ENCODE measurements at places on chromosomes 16 and 17.

GRCh38 chr16:84929421-84930297 lies 81.7 kb downstream of the ZDHHC7 start:
- no peak for DNase-seq

DNA sequence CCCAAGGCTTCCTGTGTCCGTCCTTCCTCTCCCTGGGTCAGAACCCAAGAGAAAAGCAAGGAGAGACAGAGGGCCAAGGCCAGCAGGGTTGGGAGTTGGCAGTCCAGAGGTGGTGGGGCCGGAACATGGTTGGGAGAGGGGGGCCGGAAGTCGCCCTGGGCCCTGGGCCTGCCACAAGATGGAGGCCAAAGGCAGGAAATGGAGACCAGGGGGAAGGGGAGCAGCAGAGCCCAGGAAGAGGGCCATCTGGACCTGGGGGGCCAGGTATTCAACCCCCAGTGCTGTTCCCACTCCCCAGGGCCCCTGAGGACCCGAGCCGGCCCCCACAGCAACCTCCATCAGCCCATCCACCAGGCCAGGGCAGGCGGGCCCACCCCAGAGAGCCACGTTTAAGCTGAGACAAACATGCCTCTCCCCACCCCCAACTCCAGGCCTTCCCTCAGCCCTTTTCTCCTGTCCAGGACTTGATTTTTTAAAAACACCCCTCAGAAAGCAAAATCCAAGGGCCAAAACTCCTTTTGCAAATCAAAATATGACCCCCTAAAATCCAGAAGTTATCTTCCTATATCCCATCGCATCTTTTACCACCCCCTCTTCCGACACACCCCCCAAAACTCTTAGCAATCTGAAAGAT lies 4.4 kb upstream of the BCL6B start:
- DNase-seq = no peak

- DNase-seq = no peak
Observed at GRCh38 chr17:6815775-6816174, 15.8 kb downstream of the TEKT1 start.

GRCh38 chr16:73584157-73584556 lies 536.2 kb upstream of the ZFHX3 start:
- no peak for DNase-seq

DNA sequence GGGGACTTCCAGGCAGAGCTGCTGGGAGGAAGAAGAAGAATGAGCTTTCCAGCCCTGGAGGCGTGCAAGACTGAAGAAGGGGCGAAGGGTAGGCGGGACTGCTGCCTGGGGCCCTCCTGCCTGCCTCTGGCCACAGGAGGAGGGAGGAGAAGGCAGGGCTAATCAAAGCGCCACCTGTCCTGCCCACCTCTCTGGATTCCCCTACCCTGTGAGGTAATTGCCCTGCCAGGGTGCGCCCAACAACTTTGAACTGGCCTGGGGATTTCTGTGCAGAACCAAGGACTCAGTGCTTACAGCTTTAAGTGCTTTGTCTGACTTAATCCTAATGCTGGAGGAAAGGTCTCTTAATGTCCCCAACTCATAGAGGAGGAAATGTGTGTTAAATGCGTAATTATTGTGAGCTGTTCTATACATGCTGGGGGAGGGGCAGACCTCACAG lies at the start of gene NOXO1:
TSS of gene NOXO1 (minus strand) at position 72 of the 439 bp plus-strand sequence. CDS start 290 bp downstream, outside the sequence.
- DNase-seq = no peak

GRCh38 chr17:74156878-74157277 lies 46.6 kb upstream of the RPL38 start:
- DNase-seq = no peak

GRCh38 chr16:75239542-75240122 lies 11.8 kb downstream of the BCAR1 start:
- no peak for DNase-seq

DNA sequence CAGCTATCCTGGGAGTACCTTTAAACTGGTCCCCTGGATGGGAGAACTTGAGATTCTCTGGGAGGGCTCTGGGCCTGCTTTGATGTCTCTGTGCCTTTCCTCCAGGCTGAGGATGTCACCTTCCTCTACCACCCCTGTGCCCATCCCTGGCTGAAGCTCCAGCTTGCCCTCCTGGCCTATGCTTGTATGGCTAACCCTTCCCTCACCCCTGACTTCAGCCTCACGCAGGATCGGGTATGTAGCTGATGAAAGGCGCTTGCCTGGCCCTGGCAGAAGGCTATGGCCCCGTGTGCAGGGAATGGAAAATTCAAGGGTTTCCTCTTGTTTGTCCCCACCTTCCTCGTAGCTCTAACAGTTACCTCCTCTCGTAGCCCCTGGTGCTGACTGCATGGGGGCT lies 3.0 kb downstream of the TP53I13 start:
- DNase-seq = no peak

DNA sequence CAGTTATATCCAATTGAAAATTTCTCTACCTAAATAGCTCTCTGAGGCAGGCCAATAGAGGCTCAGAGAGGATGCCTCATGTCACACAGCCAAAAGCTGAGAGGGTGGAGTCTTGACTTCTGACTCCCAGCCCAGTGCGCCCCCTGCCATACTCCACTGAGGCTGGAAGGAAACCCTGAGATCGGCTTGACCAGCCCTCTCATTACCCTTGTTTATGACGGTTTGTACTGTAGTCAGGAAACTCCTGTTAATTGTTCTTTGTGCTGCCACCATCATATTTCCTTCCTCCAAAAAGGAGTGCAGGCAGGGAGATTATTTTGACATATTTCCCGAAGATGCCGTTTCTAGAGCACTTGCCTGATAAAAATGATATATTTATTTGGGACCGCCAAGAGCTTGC lies 107.9 kb downstream of the AIPL1 start:
- no peak for DNase-seq

DNA sequence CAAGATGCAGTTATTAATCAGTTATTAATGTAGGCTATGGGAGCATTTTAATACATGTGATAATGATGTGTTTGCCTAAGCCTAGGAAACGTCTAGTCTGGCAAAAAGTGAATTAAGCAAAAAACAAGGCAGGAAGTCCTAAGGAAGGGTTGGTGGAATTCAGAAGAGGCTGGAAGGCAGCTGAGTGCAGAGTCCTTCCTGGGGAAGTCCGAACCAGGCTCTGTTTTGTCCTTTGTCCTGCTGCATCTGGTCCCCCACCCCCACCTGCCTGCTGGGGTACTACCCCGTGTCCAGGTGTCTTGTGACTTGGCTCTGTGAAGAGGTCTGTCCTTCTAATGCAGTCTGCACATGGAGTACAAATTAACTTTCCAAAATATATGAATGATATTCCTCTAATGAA lies 1.5 kb upstream of the MYH10 start:
- DNase-seq = no peak

DNA sequence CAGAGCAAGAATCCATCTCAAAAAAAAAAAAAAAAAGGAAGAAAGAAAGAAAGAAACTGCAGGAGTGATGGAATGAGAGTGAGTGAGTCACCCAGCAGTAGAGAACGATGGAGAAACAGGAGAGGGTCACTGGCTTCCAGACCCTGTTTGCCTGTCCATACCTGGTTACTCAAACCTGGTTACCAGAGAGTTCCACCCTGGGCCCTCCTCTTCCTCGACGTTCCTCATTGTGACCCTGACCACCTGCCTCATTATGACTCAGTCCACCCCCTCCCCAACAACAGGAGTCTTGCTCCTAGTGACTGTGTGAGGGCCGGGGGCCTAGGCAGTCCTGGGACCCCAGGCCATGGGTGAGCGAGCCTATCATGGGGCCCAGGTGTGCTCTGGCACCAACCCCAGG lies at the start of gene SPEM3:
TSS of gene SPEM3 (plus strand) at position 301 of the 400 bp plus-strand sequence. CDS start at position 347, 46 bp downstream.
- DNase-seq = no peak

DNA sequence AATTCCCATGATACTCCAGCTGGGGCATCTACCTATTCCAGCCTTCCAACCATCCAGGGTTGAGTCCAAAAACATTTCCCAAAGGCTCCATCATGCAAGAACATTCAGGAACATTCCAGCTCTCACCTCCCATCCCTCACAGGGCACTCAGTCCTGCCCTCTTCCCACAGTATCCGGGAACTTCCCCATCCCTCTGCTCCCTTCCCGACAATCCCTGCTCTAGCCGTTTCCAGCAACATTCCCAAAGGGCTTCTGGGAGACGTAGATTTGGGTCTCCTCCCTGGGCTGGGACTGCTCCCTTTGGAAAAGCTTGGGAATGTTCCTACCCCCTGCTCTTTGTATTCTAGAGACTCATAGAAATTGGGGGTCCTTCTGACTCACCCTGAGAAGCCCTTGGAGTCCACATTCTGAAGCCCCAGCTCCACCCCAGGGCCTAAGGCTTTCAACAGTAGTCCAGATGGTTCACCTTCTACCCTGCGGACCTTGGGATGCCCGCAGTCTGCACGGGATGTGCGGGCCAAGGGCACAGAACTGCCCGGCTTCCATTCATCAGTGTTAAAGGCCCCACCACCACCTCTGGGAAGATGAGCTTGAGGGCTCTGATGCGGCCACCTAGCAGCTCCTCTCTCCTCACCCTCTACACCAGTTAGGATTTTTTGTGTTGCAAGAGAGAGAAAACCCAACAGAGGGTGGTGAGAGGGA lies 25.4 kb downstream of the NGFR start:
- no peak for DNase-seq

GRCh38 chr17:65855245-65855644 lies 293.8 kb upstream of the AXIN2 start:
- no peak for DNase-seq

GRCh38 chr17:17381446-17382064 lies 78.4 kb downstream of the NT5M start:
- DNase-seq = no peak

- no peak for DNase-seq
Observed at GRCh38 chr17:81151278-81151677, 14.0 kb upstream of the PVALEF start.

- DNase-seq = no peak
Observed at GRCh38 chr16:84323606-84324005, 28.9 kb downstream of the WFDC1 start.

- DNase-seq = peak; percentile 74
Observed at GRCh38 chr17:65154770-65155589, 17.8 kb downstream of the RGS9 start.
